ENCODE measurements at places on chromosomes 11 and 22.

- DNase-seq = no peak
Measured at GRCh38 chr11:116862185-116862584, 24.8 kb upstream of the APOA1 start.

- no peak for DNase-seq
Measured at GRCh38 chr11:58562375-58562800, 13.3 kb downstream of the LPXN start.

- no peak for DNase-seq
Measured at GRCh38 chr11:72821221-72821919, 7.2 kb downstream of the ATG16L2 start.

GRCh38 chr11:114612686-114613085 lies 17.1 kb upstream of the NXPE4 start:
- DNase-seq = no peak

GRCh38 chr11:120929664-120930154 lies 94.2 kb upstream of the TBCEL start:
- DNase-seq = no peak

DNA sequence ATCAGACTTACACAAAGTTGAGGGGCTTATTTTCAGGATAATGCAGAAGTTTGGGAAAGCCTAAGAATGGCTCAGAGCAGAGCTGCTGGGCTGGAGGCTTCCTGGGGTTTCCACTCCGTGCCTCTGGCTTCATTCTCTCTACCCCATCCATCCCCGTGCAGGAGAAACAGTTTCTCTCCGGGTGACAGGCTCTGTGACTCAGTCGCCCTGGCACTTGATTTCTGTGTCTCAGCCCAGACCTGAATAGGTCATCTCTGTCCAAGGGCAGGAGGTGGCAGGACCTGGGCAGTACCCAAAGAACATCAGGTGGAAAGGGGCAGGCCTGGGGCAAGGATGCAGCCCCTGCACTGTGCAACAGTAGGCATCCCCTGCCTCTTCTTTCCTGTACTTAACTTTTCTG lies 38.4 kb upstream of the RTL6 start:
- DNase-seq = no peak

DNA sequence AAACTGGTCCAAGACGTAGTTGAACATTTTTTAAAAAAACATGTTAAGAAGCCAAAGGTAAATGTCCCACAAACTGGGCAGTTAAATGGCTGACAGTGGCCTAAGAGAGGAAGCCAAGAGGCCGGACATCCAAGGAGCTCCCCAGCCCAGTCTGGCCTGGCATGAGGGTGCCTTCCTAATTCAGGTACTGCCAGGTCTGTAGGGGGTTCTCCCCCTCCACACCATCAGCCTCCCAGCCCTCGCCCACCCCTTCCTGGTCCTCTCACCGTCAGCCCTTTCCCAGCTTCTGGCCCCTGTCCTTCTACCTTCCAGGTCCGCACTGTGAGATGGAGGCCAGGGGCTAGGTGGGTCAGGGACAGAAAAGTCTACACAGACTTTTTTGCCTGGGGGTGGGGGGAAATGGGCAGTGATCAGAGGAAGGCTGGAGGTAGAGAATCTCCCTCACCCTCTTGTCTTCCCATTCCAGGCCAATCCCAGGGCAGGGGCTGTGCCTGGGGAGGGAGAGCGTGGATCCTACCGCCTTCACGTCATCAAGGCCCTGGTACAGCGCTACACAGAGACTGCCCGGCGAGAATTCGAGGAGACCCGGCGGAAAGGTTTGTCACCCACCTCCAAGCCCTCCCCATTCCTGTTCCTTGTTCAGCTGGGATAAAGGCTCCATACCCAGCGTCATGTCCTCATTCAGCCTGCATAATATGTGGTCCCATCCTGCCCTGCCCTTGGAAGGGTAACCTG lies 6.0 kb downstream of the ART5 start:
- DNase-seq = no peak

GRCh38 chr11:95835351-95835750 lies 45.1 kb downstream of the CEP57 start:
- DNase-seq = no peak

DNA sequence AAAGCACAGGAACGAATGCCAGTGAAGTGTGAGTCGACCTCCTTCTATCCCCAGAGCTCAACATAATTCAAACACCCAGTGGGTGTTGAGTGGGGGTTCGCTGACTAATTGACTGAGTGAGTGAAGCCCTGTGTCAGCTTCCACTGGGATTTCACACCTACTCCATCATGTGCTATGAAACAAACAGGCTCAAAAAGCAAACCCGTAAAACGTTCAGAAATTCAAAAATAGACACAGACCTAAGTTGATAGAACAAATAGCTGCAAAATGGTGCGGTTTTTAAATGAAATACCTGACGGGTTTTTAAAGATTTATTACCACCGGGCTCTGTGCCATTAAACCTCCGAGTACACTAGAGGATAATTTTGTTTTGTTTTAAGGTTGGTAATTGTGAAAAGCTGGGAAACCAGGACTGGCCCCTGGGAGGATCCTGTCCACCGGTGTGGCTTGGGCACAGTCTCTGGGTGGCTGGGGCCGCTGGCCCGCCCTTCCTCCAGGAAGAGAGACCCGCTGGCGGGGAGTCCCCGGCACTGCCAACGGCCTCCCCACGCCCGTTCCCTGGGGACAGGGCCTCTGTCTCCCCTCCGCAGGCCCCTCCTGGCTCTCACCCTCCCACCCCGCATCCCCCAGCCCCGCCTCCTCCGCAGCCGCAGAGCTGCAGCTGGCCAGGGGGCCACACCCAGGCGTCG lies 13.6 kb downstream of the KCNJ5 start:
- DNase-seq = no peak

GRCh38 chr22:29165321-29166060 lies 40.2 kb upstream of the EMID1 start:
- no peak for DNase-seq

DNA sequence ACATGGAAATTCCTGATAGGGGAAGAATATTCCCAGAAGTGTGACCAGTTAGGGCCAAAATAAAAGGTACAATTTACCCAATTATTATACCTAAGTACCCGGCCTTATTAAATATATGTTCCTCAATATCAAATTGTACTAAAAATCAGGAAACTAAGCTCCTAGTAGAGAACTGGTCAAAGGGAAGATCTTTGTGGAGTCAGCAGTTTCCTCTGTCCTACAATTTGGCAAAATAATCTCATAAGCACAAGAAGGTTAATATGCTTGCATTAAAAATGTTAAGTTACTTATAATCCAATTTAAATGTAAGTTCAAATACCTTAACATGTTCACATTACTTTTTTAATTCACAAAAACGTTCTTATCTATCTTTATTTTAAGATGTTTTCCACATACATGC lies 10.3 kb downstream of the TTC28 start:
- DNase-seq = no peak

Data from dorsolateral prefrontal cortex (tissue), 122 donors.